ENCODE measurements at places on chromosomes 6 and 20.

DNA sequence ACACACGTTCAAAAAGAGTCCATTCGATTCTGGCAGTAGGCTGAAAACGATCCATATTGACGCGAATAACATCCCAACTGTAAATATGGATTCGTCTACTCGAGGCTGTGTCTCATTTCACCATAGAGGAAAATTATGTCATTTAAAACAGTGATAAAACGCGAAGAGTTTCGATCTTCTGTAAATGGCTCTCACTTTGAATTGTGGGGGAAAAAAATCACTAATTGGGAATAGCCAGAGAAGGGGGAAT, 845 bp upstream of the MARCKS start:
- DNase-seq = no peak

DNA sequence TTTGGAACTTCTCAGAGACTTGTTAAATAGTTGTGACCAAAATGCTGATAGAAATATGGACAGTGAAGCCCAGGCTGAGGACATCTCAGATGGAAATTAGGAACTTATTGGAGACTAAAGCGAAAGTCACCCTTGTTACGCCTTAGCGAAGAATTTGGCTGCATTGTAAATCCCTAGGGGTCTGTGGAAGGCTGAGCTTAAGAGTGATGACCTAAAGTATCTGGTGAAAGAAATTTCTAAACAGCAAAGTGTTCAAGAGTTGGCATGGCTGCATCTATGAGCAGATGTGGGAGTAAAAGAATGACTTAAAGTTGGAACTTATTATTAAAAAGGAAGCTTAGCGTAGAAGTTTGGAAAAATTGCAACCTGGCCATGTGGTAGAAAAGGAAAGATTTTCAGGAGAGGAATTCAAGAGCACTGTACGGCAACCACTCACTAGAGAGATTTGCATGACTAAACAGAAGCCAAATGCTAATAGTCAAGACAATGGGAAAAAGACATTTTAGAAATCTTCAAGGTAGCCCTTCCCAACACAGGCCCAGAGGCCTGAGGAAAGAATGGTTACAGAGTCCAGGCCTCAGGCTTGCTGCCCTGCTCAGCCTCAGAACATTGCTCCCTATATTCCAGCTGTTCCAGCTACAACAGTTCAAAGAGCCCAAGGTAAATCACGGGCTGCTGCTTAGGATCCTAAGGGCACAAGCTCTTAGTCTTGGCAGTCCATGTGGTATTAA, 61.6 kb upstream of the TNFRSF21 start:
- DNase-seq = no peak

- no peak for DNase-seq
Observed at GRCh38 chr6:169169375-169169774, 84.3 kb downstream of the THBS2 start.

DNA sequence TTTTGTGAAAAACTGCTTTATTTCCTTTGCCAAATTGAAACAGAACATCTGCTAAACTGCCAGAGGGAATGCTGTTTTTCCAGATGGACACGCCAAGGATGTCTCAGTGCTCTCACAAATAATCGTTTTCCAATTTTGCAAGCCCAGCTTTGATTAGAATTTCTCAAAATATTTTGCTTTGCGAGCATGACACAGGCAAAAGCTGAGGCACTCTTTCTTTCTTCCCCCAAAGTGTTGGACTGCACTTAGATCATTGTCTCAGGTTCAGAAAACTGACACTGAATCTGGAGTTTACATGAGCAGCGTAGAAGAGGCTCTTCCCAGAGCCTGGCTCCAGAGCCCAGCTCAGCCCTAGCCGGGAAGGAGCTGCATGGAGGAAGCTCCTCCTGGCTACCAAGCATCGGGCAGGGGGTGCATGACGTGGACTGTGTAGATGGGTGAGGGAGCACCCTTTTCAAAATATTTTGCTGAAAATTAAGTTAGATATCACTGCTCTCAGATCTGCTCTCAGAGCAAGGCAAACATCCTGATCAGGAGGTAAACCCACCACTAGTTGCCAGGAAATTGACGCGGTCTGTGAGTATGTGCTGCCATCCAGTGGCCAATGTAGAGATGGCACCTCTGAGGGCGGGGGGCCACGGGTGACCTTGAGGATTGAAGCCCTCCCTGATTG, 107.5 kb downstream of the SLC22A3 start:
- peak; percentile 77 for DNase-seq

GRCh38 chr6:142884214-142885035, 60.6 kb downstream of the HIVEP2 start:
- DNase-seq = no peak

DNA sequence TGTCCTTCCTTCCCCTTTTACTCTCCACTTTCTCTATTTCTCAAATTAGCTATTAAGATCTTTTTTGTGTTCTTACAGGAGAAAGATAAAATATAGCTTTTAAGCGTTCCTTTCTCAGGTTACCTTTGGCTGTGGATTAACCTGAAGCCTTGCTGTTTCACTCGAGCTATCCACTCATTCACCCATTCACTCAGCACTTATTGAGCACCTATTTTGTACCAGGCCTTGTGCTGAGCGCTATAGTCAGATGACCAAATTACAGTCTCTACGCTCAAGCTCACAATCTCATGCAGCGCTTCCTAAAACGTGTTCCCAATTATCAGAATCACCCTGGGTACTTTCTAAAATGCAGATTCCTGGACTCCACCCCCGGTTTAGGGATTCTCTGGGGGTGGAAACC, 1.8 kb upstream of the CEP250 start:
- DNase-seq = no peak

DNA sequence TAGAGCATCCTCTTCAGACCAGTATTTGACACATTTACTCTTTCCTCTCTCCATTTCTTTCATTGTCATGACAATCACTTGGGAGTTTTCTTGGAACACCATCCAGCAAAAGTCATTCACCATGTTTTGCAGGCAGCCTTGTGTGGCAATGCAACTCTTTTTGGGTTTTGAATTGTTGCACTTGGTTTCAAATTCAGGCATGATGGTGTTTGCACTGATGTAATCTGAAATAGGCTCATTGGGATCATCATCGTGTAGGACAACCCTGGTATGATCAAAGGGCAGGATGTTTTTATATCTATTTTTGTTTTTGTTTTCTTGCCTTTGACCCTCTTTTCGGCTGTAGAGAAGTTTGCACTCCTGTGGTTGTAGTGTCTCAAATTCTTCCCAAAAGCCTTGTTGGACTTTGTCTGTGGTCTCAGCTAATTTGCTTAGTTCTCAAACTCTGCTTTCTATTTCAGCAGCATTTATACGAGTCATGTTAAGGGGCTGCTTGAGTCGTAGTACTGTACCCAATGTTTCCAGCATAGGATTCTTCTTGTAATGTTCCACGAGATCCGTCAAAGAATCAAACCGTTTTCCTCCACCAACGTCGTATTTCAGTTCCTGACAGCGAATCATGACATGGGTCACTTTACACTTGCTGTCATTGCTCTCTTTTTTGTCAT, 160.8 kb upstream of the TNFAIP3 start:
- no peak for DNase-seq

GRCh38 chr6:128000363-128000762, 99.5 kb upstream of the THEMIS start:
- DNase-seq = no peak

- DNase-seq = peak; percentile 85
Observed at GRCh38 chr20:48904566-48905296, 16.8 kb upstream of the ARFGEF2 start.

Measured in tibial nerve (tissue), 4 donors.